ENCODE measurements at places on chromosomes 1 and 21.

DNA sequence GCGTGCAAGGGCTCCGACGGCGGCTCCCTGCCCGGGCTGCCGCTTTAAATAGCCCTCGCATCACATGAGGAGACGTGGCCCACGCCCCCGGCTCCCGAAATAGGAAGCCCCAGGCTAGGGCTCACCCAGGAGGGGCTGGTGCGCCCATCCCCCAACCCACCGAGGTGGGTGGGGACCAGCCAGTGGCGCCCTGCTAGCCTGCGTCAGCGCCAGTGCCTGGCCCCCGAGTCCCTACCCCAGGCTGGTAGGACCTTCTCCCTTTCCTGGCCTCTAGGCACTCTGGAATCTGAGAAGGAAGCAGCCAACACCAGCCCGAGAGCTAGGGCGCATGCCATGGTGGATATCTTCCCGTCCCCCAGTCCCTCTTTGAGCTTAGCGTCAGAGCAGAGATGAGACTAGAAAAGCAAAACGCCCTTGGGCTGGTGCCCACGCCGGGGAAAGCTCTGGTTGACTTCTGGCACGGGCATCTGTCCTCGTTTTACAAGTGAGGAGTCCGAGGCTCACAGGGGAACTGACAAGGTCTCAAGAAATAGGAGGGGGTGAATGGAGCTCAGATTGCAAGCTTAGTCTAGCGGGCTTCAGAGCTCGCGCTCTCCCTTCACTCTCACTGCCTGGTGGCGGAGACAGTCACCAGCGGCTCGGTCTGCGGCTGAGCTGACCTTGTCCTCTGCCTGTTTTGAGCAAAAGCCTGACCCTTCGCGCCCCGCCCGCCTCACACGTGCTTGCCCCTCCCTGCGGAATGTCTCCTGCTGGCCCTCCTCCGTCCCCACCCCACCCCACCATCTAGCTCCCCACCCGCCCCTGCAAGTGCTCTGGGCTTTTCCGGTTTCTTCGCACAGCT is at the start of gene FABP3:
FABP3 (minus strand) TSS at position 21 of the 841 bp plus-strand sequence. CDS start 62 bp downstream, outside the sequence.
- H3K4me1 ChIP-seq: peaks cover 21% of the 10 kb centered on the region
- peak within 1 kb of the TSS; percentile 91 for H3K4me3 ChIP-seq
- DNase-seq: no peak
- H3K36me3 ChIP-seq: no peaks in the 10 kb centered on the region
- H3K27me3 ChIP-seq: peaks cover 14% of the 10 kb centered on the region

DNA sequence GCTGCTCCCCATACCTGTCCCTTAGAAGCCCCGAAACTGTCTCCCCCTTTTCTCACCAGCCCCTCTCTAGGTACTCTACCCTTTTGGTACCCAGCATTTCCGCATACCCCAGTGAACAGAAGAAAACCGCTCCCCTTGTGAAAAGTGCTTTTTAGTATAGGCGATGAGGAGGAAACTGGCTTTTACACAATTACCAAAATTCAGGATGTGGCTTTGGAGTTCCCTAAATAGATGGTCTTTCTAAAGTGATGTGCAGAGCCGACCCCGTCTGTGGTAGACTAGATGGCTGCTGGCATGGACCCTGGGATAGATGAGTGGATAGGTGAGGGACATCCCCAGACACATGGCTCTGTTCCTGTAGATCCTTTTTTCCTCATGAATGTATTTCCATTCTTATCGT is 2.6 kb upstream of the PER3 start:
- DNase-seq: no peak
- H3K4me1 ChIP-seq: peaks cover 29% of the 10 kb centered on the region
- no peaks in the 10 kb centered on the region for H3K27me3 ChIP-seq
- no peak overlapping the region for H3K4me3 ChIP-seq
- H3K36me3 ChIP-seq: peaks cover 2% of the 10 kb centered on the region

DNA sequence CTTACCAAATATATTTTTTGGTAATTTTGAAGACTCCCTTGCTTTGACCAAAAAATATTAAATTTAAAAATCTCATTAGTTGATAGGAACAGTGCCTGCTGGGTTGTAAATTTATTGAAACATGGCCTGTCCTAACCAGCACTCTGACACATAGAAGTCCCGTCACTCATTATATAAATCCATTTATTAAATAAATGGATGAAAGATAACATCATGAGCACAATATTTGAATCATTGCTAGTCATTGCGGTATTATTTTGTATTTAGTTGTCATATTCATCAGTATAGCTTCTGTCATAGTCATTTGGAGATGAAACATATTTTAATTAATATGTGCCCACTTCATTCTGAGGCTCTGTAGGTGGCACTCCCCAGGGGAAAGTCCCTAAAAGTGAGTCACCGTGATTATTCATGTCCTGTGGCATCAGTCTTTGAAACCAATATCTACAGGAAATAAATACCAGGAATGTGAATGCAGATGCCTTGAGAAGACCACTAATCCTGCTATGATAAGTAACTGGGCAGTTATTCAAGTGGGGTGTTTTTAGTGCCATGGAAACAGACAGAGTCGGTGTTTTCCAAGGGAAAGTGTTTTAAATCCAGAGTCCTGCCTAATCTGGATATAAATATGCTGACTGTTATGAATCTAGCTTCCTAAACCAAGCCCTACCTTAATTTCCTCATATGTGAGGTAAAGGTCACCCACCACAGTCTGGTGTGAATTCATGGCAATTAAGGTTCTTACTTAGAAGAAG is 302.0 kb downstream of the DUSP10 start:
- H3K4me1 ChIP-seq: peaks cover 7% of the 10 kb centered on the region
- no peak overlapping the region for H3K4me3 ChIP-seq
- DNase-seq: no peak

GRCh38 chr1:177863796-177864195 is 106.1 kb downstream of the SEC16B start:
- H3K4me3 ChIP-seq: no peak overlapping the region
- DNase-seq: no peak
- no peaks in the 10 kb centered on the region for H3K4me1 ChIP-seq

DNA sequence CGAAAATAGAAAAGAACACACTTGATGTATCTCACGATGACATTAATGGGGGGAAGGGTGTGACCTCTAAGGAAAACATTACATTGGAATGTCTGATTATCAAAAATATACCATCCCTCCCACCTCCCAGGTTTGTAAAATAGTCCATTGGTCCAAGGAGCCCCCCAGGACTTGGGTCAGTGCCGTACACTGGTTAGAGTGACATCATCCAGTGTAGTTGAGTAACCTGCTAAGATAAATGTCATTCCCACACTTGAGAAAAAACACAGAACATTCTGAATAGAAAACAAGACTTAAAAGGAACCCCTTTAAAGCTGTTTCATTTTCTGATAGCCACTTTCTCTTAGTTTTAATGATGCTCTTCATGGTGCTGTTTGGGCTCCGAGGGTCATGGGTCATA is 15.2 kb downstream of the DDX20 start:
- H3K27me3 ChIP-seq: no peaks in the 10 kb centered on the region
- DNase-seq: no peak
- no peak overlapping the region for H3K27ac ChIP-seq
- no peak overlapping the region for H3K4me3 ChIP-seq

Data from T-helper 17 cell (primary cell).